ENCODE measurements at places on chromosomes 5 and 9. TPM values are rescaled to one million over a fixed set of nuclear protein-coding genes. Genes with fewer than 3 reads are reported as not detected.

DNA sequence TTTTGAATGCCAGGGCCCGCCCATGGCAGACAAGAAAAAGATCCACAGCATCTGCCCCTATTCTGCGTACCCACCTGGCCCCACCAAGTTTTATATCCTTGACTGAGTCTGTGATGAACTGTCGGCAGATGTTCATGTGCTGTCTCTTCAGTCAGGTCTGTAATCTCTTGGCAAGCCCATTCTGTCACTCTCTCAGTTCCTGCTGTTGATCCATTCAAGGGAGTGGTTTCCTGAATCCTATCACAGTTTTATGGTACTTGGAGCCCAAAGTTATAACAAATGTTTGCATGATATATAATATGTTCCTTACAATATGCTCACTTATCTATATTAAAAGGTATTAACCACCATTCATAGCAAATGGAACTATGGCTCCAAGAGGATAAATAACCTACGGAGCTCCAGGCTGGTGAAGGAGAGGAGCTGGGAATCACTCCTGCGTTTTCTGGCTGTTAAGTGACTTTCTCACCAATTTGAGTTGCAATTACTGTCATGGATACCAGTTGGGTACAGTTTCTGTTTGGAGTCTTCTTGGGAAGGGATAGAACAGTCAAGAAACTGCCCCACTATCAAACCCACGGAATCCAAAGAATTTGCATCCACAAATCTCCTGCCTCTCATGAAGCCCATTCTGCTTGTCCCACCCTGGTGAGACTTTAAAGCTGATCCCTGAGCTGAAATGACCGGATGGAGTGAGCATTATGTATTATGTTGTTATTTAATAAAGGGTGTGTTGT is 103.4 kb upstream of the SPRY4 start:
- no peak for DNase-seq

DNA sequence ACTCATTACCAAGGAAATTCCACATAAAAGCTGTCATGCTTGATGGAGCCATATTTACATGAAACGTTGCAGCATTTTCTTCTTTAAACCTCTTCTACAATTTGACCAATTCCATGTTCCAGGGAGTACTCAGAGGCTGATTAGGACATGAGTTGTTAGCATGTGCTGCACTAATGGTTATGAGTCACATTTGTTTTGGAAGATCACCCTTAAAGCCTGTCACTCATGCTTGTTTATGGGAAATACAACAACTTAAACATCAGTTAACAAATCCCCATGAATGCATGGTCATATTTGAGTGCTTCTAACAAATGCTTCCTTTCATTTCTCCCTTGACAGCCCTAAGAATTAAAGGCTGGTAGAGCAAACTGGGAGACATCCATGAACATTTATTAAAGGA is 156.1 kb downstream of the GHR start:
- no peak for DNase-seq

BARHL1 gene
- total RNA-seq = not detected

NR5A1 gene
- total RNA-seq = not detected

COL15A1 gene
- total RNA-seq = 126 TPM

DNA sequence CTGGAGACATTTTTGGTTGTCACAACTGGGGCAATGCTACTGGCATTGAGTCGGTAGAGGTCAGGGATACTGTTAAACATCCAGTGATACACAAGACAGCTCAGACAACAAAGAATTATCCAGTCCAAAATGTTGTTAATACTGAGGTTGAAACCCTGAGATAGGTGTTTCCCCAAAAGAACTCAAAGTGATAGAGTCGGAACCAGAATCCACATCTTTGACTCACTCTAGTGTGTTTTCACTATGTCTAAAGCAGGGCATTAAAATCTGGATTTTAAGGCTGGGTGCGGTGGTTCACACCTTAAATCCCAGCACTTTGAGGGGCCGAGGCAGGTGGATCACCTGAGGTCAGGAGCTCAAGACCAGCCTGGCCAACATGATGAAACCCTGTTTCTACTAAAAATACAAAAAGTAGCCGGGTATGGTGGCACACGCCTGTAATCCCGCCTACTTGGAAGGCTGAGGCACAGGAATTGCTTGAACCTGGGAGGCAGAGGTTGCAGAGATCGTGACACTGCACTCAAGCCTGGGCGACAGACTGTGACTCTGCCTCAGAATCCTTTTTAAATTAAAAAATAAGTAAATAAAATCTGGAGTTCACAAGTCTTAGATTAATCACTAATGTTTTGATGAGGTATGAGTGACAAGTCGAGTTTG is 17.0 kb downstream of the SLC31A1 start:
- DNase-seq = no peak

GRCh38 chr5:109152565-109152964 is 257.2 kb downstream of the PJA2 start:
- DNase-seq = no peak

LAMC3 gene
- 0.29 TPM for total RNA-seq

IL13 gene
- 0.29 TPM for total RNA-seq

GRCh38 chr9:16119261-16120230 is 566.7 kb downstream of the CCDC171 start:
- DNase-seq = no peak

TAS2R1 gene
- total RNA-seq = not detected
